Activated CD4-positive, alpha-beta T cell treated with anti-CD3 and anti-CD28 coated beads, Interleukin-2, amount 10 ng/mL, durations not matched to agents 7 days and 5 days (primary cell): ENCODE measurements at places on chromosomes 7 and 10. TPM values are rescaled to one million over a fixed set of nuclear protein-coding genes. Genes with fewer than 3 reads are reported as not detected.

GLUD1 gene
- 99.5 TPM for total RNA-seq

DNA sequence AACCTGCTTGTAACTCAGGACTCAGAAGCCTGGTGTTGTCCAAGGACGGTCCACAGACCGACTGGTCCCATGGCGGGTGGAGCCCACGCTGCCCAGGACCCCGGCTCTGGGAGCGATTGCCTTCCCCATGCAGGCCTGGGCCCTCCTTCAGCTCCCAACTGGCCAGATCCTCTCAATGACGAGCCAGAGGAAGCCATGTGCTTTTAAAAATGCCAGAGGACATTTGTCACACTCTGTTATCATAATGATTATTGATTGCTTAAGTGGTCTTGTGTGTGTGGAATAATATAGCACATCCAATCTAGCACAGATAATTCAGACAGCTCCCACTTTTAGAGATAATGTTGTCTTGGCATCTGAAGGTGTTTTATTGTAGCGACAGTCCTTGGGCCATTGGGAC, 22.6 kb upstream of the OGDHL start:
- no peaks in the 10 kb centered on the region for H3K36me3 ChIP-seq
- H3K27ac ChIP-seq: no peak overlapping the region
- no peaks in the 10 kb centered on the region for H3K4me1 ChIP-seq
- H3K27me3 ChIP-seq: peaks cover 11% of the 10 kb centered on the region

- H3K27ac ChIP-seq: peak overlapping the region; percentile 62
- H3K36me3 ChIP-seq: peaks cover 15% of the 10 kb centered on the region
- no peak overlapping the region for H3K4me3 ChIP-seq
- no peak for DNase-seq
Measured at GRCh38 chr7:152366662-152367061, 69.1 kb downstream of the KMT2C start.

GRCh38 chr7:16106300-16106699, 315.0 kb downstream of the CRPPA start:
- no peak overlapping the region for H3K4me3 ChIP-seq
- H3K4me1 ChIP-seq: peaks cover 3% of the 10 kb centered on the region
- no peak for DNase-seq
- H3K36me3 ChIP-seq: no peaks in the 10 kb centered on the region
- H3K27ac ChIP-seq: no peak overlapping the region
- H3K27me3 ChIP-seq: no peaks in the 10 kb centered on the region

GRCh38 chr10:34528320-34528719, 286.8 kb downstream of the PARD3 start:
- H3K4me3 ChIP-seq: no peak overlapping the region
- H3K36me3 ChIP-seq: no peaks in the 10 kb centered on the region
- H3K27me3 ChIP-seq: peaks cover 9% of the 10 kb centered on the region
- H3K4me1 ChIP-seq: no peaks in the 10 kb centered on the region

- no peaks in the 10 kb centered on the region for H3K27me3 ChIP-seq
- H3K36me3 ChIP-seq: no peaks in the 10 kb centered on the region
- H3K27ac ChIP-seq: no peak overlapping the region
- no peak overlapping the region for H3K4me3 ChIP-seq
- H3K4me1 ChIP-seq: no peaks in the 10 kb centered on the region
Measured at GRCh38 chr7:15947754-15948153, 261.3 kb upstream of the MEOX2 start.

HOXA10 gene
- not detected for total RNA-seq

ASB10 gene
- total RNA-seq: not detected

- H3K4me3 ChIP-seq: no peak overlapping the region
- H3K36me3 ChIP-seq: peaks cover 2% of the 10 kb centered on the region
- no peak overlapping the region for H3K27ac ChIP-seq
- peaks cover 23% of the 10 kb centered on the region for H3K27me3 ChIP-seq
Measured at GRCh38 chr10:121593281-121594075, 4.8 kb downstream of the FGFR2 start.

PTCD1 gene
- 5.7 TPM for total RNA-seq

DNA sequence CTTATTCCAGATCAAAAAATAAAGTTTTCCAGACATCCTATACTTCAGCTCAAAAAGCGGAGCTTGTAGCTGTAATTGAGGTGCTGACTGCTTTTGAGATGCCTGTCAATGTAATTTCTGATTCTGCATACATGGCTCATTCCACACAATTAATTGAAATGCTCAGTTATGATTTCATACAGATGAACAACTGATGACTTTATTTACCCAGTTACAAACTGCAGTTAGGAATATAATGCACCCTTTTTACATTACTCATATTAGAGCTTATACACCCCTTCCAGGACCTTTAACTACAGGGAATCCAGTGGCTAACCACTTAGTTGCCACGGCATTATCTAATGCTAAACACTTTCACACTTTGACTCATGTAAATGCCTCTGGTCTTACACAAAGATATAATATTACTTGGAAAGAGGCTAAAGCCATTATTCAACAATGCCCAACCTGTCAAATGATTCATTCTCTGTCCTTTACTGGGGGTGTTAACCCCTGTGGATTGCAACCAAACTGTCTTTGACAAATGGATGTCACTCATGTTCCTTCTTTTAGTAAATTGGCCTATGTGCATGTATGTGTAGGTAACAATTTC, 147.3 kb downstream of the ZNF33B start:
- H3K4me3 ChIP-seq: no peak overlapping the region
- no peaks in the 10 kb centered on the region for H3K4me1 ChIP-seq
- H3K27me3 ChIP-seq: no peaks in the 10 kb centered on the region
- no peaks in the 10 kb centered on the region for H3K36me3 ChIP-seq
- no peak overlapping the region for H3K27ac ChIP-seq

DNA sequence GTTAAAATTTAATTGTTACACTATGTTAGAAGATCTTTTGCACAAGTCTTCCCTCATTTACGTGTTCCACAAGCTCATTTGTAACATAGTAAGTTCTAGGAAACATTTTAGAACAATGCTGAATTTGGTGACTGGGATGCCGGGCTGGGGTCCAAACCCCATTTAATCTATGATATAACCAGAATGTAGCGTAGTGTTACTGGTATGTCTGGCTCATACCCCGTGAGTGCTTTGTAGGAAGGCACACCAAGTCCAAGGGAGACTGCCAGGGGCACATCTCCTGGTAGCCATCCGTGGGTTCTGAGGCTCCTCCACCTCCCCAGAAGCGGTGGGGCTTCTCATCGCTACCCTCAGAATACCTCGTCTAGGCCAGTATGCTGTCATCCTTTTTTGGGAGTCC, 21.3 kb upstream of the TMEM236 start:
- H3K27ac ChIP-seq: no peak overlapping the region
- no peaks in the 10 kb centered on the region for H3K36me3 ChIP-seq
- H3K4me3 ChIP-seq: no peak overlapping the region
- H3K4me1 ChIP-seq: no peaks in the 10 kb centered on the region
- no peak for DNase-seq

MACC1 gene
- total RNA-seq: 0.22 TPM

SORBS1 gene
- total RNA-seq: 0.74 TPM

GRCh38 chr10:110714356-110714755, 70.2 kb downstream of the RBM20 start:
- DNase-seq: no peak
- no peak overlapping the region for H3K27ac ChIP-seq
- no peaks in the 10 kb centered on the region for H3K36me3 ChIP-seq
- no peaks in the 10 kb centered on the region for H3K4me1 ChIP-seq
- peaks cover 2% of the 10 kb centered on the region for H3K27me3 ChIP-seq

DNA sequence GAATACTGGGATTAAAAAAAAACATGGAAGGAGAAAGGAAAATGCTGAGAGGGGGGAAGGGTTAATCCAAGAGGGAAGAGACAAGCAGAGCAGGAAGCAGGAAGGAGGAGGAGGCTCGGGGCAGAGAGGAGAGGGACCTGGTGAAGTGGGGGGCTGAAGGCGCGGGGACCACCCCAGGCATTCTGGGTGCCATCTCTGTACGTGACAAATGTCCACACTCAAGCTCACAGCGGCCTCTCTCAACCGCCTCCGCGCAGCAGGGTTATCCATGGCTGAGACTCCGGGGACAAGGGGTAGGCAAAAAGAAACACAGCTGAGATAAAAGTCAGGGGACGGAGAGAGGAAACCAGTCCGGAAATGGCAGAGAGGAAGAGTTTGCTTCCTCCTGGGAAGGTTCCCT, 33.9 kb downstream of the EN2 start:
- no peaks in the 10 kb centered on the region for H3K36me3 ChIP-seq
- H3K4me1 ChIP-seq: peaks cover 23% of the 10 kb centered on the region
- H3K27me3 ChIP-seq: peaks cover 24% of the 10 kb centered on the region

TBXAS1 gene
- total RNA-seq: 8.8 TPM

GRCh38 chr10:73997461-73997786, 492 bp upstream of the VCL start:
- DNase-seq: peak; percentile 76
- H3K36me3 ChIP-seq: peaks cover 27% of the 10 kb centered on the region
- H3K4me3 ChIP-seq: peak overlapping the region; percentile 97
- peaks cover 66% of the 10 kb centered on the region for H3K4me1 ChIP-seq
- H3K27ac ChIP-seq: peak overlapping the region; percentile 98

DNA sequence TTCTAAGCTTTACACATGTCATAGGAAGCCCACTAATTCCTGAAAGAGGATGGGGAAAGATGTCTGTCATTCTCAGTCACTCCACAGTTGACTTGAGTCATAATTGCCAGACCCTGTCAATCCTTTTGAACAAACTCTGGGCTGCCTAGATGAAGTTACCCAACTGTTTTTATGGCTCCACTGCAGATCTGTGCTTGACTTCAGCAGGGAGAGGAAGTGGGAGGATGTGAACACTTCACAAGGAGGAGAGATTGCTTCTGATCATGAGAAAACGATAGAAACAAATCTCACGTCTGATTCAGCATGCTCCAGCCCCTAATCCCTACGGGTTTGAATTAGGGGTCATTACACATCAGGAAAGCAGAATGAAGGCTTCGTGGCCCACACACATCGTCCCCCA, 596.6 kb upstream of the CELF2 start:
- H3K36me3 ChIP-seq: peaks cover 2% of the 10 kb centered on the region
- H3K4me1 ChIP-seq: peaks cover 40% of the 10 kb centered on the region
- no peak overlapping the region for H3K27ac ChIP-seq
- no peak overlapping the region for H3K4me3 ChIP-seq
- peaks cover 3% of the 10 kb centered on the region for H3K27me3 ChIP-seq

GRCh38 chr10:62085404-62085803, 183.2 kb downstream of the RTKN2 start:
- no peak overlapping the region for H3K4me3 ChIP-seq
- H3K27me3 ChIP-seq: no peaks in the 10 kb centered on the region
- H3K4me1 ChIP-seq: peaks cover 78% of the 10 kb centered on the region

- no peak overlapping the region for H3K4me3 ChIP-seq
- no peaks in the 10 kb centered on the region for H3K27me3 ChIP-seq
- no peaks in the 10 kb centered on the region for H3K36me3 ChIP-seq
- H3K27ac ChIP-seq: no peak overlapping the region
Measured at GRCh38 chr7:80736371-80737125, 98.1 kb downstream of the CD36 start.

DNA sequence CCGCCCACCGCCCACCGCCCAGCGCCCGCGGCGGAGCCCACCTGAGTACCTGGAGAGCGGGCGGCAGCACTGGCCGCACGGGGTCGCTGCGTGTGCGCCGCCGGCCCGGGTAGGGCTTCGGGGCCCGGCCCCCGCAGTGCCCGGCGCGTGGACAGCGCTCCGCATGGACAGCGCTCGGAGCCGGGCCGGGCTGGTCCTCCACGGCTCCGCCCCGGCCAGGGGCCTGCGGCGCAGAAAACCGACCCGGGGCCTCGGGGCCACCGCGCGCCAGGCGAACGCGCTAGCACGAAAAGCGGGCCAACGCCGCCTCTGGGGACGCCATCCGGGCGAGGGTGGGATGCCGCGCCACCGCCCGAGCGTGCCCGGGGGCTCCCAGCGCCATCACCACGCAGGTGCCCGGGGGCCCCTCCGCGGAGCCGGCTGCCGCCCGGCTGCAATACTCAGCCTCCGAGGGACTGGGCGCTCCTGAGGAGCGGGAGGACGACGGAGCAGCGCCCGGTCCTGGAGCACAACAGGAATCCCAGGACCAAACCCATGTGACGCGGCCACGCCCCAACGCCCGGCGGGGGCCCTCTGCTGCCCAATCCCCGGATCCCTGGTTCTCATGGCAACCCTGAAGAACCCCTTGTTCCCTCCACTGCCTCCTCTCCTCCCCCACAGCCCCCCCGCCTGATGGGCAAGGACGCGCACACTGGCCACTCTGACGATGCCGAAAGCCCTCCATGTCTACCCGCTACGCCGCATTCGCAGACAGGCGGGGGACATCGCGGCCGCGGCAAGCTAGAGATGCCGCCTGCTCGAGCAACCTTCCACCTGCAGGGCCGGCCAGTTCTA, at the start of gene GRB10:
GRB10 (minus strand) TSS at position 522 of the 834 bp plus-strand sequence. CDS start 50,574 bp downstream, outside the sequence.
- H3K27me3 ChIP-seq: peaks cover 45% of the 10 kb centered on the region
- DNase-seq: no peak
- peaks cover 15% of the 10 kb centered on the region for H3K4me1 ChIP-seq
- H3K27ac ChIP-seq: peak within 1 kb of the TSS; percentile 33
- H3K36me3 ChIP-seq: peaks cover 2% of the 10 kb centered on the region
- H3K4me3 ChIP-seq: peak within 1 kb of the TSS; percentile 44

DNA sequence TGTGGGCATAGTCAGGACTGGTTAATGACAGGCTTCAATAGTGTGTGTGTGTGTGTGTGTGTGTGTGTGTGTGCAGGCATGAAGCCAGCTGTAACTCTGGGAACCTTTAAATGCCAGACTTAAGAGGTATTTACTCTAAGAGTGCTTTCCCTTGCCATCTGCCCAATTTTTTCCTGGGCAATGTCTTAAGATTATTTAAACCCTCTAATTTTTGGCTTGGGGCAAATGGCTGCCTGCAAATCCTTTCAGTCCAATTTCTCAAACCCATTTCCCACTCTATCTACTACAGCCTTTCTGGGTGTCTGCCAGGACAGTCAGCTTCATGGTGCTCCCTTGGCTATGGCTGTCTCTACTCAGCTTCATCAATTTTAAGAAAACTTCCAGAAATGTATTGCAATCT, 62.6 kb upstream of the C1GALT1 start:
- H3K4me3 ChIP-seq: no peak overlapping the region
- no peak for DNase-seq
- H3K27me3 ChIP-seq: no peaks in the 10 kb centered on the region
- no peaks in the 10 kb centered on the region for H3K4me1 ChIP-seq

DNA sequence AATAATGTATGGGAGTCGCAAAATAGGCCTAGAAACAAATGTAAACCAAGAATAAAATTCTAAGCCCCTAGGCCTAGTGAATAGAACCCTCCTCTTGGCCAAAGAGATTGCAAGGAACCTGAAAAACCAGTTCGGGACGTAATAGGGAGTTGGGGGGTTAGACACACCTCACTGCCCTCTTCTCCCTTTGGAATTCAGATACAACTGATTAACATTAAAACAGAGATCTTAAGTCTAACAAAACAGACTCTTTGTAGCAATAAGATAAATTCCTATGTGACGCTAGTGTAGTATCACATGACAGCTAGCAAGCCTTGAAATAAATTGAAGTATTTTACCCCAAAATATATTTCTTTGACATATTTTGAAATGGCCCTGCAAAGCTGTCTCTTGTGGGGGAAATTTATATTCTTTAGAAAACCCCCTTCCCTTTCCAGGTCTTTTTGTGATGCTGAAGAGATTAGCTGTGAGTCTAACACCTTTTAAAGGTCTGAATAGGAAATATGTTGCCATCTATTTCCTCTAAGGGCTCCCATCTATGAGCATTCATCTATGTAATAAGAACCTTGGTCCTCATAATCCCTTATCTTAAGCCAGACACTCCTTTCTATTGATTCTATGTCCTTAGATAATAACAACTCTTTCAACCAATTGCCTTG, 623.4 kb upstream of the NRG3 start:
- no peaks in the 10 kb centered on the region for H3K27me3 ChIP-seq
- no peak overlapping the region for H3K4me3 ChIP-seq
- DNase-seq: no peak
- no peaks in the 10 kb centered on the region for H3K4me1 ChIP-seq
- no peak overlapping the region for H3K27ac ChIP-seq

CARD11 gene
- total RNA-seq: 167 TPM

XRCC2 gene
- 13.5 TPM for total RNA-seq

HOXA7 gene
- not detected for total RNA-seq

UPK3B gene
- 1.5 TPM for total RNA-seq

ITPRID1 gene
- not detected for total RNA-seq

SSC4D gene
- total RNA-seq: 0.32 TPM
